ENCODE measurements at places on chromosomes 6 and 20. TPM values are rescaled to one million over a fixed set of nuclear protein-coding genes. Genes with fewer than 3 reads are reported as not detected.

The HLA-DOB gene
- total RNA-seq = 0.36 TPM

The CBLN4 gene
- not detected for total RNA-seq

The RHAG gene
- 0.26 TPM for total RNA-seq

The TMEM170B gene
- 22.0 TPM for total RNA-seq

The FOXF2 gene
- 1.2 TPM for total RNA-seq

The CEP162 gene
- 2.8 TPM for total RNA-seq

The BMP5 gene
- 1.8 TPM for total RNA-seq

The SAMD5 gene
- total RNA-seq = 0.07 TPM

- no peak overlapping the region for H3K4me3 ChIP-seq
- H3K27ac ChIP-seq = no peak overlapping the region
- DNase-seq = no peak
- no peaks in the 10 kb centered on the region for H3K36me3 ChIP-seq
- no peaks in the 10 kb centered on the region for H3K4me1 ChIP-seq
Measured at GRCh38 chr6:15101130-15101529, 144.7 kb upstream of the JARID2 start.

GRCh38 chr6:149065658-149066556, 251.6 kb upstream of the TAB2 start:
- H3K27ac ChIP-seq = no peak overlapping the region
- H3K4me3 ChIP-seq = no peak overlapping the region
- H3K36me3 ChIP-seq = no peaks in the 10 kb centered on the region
- no peaks in the 10 kb centered on the region for H3K4me1 ChIP-seq

DNA sequence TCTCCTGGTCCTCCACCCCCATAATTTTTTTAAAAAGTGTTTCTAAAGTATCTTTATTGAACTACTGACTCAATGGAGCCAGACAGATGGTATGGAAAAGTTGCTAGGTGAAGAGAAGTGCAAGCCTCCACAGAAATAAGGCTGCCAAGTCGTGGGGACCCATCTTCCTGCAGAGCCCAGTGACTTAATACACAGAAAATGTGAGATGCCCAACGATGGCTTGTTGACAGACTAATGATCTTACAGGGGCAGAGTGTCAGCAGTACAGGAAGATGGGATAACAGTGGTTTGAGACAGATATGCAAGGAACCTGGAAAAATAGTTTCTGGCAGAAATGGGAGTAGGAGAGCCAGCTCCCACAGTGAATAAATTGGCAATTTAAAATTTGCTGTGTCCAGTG, 43.3 kb downstream of the FYN start:
- H3K27ac ChIP-seq = no peak overlapping the region
- H3K4me1 ChIP-seq = no peaks in the 10 kb centered on the region
- no peak overlapping the region for H3K4me3 ChIP-seq
- no peaks in the 10 kb centered on the region for H3K27me3 ChIP-seq
- no peak for DNase-seq

- DNase-seq = no peak
- no peaks in the 10 kb centered on the region for H3K27me3 ChIP-seq
- H3K4me3 ChIP-seq = no peak overlapping the region
- H3K27ac ChIP-seq = no peak overlapping the region
- no peaks in the 10 kb centered on the region for H3K36me3 ChIP-seq
Measured at GRCh38 chr6:154386848-154387717, 30.5 kb upstream of the IPCEF1 start.

- H3K36me3 ChIP-seq = no peaks in the 10 kb centered on the region
- no peaks in the 10 kb centered on the region for H3K27me3 ChIP-seq
- H3K27ac ChIP-seq = no peak overlapping the region
- DNase-seq = no peak
- H3K4me1 ChIP-seq = no peaks in the 10 kb centered on the region
- no peak overlapping the region for H3K4me3 ChIP-seq
Measured at GRCh38 chr6:77034161-77034560, 429.1 kb downstream of the HTR1B start.

DNA sequence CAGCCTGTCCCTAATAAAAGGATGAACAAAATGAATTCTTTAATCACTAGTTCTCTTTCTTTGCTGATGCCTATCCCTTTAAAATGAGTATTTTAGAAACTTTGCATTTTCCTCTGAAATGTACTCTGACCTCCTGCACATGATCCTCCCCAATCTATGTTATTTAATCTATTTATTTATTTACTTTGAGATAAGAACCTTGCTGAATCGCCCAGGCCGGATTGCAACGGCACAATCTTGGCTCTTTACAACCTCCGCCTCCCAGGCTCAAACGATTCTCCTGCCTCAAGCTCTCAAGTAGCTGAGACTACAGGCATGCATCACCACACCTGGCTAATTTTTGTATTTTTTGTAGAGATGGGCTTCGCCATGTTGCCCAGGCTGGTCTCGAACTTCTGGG, 27.9 kb downstream of the ADTRP start:
- DNase-seq = no peak
- H3K27me3 ChIP-seq = no peaks in the 10 kb centered on the region
- H3K36me3 ChIP-seq = no peaks in the 10 kb centered on the region
- H3K4me3 ChIP-seq = no peak overlapping the region
- H3K4me1 ChIP-seq = no peaks in the 10 kb centered on the region

GRCh38 chr6:166437661-166438060, 54.9 kb upstream of the MPC1 start:
- DNase-seq = no peak
- no peak overlapping the region for H3K27ac ChIP-seq
- no peaks in the 10 kb centered on the region for H3K27me3 ChIP-seq
- no peaks in the 10 kb centered on the region for H3K36me3 ChIP-seq
- H3K4me1 ChIP-seq = no peaks in the 10 kb centered on the region
- H3K4me3 ChIP-seq = no peak overlapping the region

GRCh38 chr20:24674921-24675605, 205.6 kb downstream of the SYNDIG1 start:
- no peak overlapping the region for H3K27ac ChIP-seq
- H3K27me3 ChIP-seq = no peaks in the 10 kb centered on the region
- H3K36me3 ChIP-seq = no peaks in the 10 kb centered on the region
- no peak for DNase-seq
- H3K4me1 ChIP-seq = no peaks in the 10 kb centered on the region

DNA sequence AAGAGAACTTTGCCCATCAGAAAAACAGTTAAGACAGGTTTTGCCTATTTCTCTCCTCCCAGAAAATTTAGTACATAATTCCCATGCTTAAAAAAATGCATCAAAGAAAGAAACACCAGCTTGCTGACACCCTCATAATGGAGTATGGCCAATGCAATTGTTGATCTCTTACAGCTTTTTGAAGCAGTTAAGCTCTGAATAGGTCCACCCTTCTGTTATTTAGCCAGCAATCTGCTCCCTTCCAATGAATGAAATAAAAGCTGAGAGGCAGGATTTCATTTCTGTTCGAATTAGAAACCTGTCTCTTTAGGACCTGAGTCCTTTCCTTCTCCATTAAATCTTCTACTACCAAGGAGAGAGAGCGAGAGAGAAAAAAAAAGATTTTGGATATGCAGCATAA, 288.7 kb downstream of the RNF144B start:
- no peak for DNase-seq
- H3K4me1 ChIP-seq = no peaks in the 10 kb centered on the region
- H3K27me3 ChIP-seq = no peaks in the 10 kb centered on the region
- H3K27ac ChIP-seq = no peak overlapping the region
- H3K4me3 ChIP-seq = no peak overlapping the region

All from gastrocnemius medialis (tissue), 4 donors.